ENCODE measurements at places on chromosomes 7 and 10.
A peak's percentile ranks its signal among the peaks of the same experiment; 100 is the strongest.

DNA sequence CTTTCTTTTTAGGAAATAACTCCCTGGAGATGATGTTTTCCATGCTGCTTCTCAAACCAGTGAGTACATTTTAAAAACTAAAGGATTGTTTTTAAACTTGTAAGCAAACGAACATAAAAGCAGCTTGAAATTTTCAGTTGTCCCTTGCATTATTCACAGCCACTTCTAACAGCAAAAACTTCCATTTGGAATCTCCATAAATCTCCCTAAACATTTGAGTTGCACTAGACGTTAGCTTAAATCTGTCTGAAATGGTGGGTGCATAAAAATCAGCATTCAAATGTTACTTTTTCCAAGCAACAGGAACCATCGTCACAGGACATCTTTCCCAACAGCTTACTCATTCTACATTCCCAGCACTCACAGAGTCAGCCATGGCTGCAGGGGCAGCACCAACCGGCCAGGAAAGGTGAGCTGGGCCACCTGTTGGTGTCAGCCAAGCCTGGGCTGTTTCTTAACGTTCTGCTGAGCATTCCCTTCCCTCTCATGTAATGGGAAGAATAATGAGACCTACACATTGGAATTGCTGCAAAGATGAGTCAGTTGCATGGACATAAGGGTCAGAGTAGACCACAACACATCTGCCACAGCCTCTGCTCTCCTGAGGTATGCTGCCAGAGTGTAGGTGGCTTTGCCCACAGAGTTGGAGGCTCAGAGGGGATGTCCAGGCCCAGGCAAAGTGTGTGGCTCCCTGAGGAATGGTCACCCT, 163.2 kb downstream of the TNS3 start:
- DNase-seq = no peak

DNA sequence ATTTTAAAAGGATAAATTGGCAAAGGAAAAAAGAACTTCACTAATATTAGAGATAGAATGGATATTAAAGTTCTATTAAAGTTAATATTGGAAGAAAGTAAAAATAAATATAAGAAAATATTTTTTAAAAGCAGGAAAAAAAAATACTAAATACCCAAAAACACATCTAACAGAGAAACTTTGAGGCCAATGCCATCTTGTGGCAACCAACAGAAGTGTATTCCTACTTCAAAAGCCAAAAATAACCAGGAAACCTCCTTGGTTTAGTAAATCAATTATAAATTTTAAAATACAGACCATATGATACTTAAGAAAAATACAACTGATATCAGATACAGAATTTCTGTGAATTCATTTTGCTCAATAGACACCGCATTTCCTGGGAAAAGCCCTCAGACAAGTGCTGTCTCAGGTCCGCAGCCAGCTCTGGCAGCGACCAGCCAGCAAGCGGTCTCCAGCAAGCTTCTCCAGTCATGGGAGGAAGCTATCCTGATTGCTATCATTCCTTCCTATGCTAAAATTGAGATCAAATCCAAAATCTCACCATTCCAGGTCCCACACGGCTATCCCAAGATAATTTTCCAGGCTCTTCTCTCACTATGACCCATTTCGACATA, 65.3 kb downstream of the LMBR1 start:
- no peak for DNase-seq

DNA sequence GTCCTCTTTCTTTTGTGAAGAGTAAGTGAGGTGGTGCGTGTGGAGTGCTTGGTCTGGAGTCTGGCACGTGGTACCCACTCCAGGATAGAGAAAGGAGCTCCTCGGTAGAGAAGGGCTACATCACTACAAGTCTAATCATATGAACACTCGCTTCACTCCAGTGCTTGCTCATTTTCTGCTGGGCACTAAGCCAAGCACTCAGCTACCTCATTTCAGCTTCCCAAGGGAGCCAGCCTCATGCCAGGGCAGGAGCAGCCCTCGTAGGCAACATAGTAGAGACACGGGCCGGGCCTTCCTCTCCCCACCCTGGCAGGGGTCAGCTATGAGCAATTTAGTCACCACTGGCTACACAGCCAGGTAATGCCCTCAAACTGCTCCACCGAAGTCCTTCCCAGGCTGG, 11.4 kb upstream of the HSPA12A start:
- DNase-seq = no peak

DNA sequence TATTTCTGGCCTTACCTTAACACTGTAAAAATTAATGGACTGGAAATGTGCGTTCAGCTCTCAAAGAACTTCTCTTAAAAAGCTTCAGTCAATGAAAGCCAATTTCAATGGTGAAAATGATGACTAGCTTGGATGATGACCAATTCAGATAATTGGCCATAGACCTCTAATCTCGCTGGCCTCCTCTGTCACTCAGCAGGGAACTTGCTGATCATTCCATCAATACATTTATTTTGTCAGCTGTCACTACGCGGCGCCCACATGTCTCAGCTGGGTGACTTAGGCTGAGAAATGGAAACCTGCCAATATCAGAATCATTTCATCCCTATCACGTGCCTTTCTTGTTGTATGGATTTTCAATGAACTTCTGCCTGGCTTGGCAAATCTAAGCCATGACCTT, 673.0 kb upstream of the AUTS2 start:
- DNase-seq = peak; percentile 69

DNA sequence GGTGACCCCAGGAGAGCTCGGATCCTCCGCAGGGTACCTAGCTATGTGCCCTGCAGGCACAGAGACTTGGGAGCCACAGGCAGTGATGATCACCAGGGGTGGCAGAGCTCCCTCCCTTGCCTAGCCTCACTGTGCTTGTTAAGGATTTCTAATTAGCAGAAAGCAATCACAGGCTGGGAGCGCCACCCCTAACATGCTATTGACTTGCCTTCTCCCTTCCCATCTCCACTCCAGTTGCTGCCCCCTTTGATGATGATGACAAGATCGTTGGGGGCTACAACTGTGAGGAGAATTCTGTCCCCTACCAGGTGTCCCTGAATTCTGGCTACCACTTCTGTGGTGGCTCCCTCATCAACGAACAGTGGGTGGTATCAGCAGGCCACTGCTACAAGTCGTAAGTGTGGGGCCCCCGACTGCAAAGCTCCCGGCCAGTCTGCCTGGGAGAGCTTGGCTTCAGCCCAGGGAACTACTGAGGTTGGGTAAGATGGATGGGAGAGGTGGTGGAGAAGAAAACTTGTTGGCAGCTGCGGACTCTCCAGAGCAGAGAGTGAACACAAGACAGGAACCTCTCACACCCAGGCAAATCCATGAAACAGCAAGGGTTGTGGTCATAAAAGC, 1.2 kb downstream of the PRSS1 start:
- no peak for DNase-seq

Data from NCI-H2081 treated with DMSO at 0.1 percent for 48 hours (cell line).